ENCODE measurements at places on chromosomes 3 and 15.

- no peak for DNase-seq
Measured at GRCh38 chr3:194386648-194387047, 12.4 kb downstream of the GP5 start.

- no peak for DNase-seq
Measured at GRCh38 chr15:74060251-74060650, 22.1 kb downstream of the GOLGA6A start.

DNA sequence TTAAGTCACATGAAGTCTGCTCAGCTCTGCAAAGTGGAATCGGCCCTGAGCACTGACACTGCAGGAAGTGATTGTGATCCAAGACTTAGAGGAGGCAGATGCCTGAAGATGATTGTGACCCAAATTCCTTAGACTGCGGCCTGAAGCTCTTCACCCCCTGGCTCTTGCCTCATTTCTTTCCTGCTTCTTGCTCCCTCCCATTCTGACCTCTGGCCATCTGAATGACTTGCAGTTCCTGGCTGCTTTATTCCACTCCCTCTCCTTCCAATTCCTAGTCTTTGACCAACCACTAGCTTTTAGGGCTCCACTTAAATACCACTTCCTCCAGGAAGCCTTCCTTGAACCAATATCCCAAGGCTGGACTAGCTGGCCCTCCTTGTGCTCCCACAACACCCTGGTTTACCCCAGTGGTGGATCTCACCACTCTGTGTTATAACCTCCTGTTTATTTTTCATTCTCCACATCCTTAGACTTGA lies 9.9 kb upstream of the EPB42 start:
- DNase-seq, result no peak

DNA sequence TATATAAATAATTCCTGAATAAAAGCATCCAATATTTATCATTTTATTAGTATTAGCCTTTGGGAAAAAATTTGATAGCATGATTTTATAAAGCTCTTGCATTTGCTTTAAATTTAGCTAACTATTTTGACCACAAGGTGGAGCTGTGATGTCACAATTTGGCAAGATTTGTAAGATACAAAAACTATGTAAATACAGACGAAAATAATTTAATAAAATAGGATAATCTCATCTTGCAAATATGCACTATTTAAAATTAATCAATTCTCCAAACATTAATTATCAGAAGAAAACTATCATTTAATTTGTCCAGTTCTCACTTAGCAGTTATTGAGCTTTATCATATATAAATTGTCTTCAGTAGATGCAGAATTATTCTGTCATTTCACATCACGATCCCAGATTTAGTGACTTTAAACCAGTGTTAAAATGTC lies 95.4 kb downstream of the PLOD2 start:
- DNase-seq, result no peak

GRCh38 chr3:58434990-58435389 lies 1.4 kb upstream of the PDHB start:
- DNase-seq, result no peak

- DNase-seq, result no peak
Measured at GRCh38 chr3:127732303-127732702, 59.6 kb downstream of the ABTB1 start.

- DNase-seq, result no peak
Measured at GRCh38 chr3:109257269-109257668, 59.0 kb downstream of the DPPA2 start.

DNA sequence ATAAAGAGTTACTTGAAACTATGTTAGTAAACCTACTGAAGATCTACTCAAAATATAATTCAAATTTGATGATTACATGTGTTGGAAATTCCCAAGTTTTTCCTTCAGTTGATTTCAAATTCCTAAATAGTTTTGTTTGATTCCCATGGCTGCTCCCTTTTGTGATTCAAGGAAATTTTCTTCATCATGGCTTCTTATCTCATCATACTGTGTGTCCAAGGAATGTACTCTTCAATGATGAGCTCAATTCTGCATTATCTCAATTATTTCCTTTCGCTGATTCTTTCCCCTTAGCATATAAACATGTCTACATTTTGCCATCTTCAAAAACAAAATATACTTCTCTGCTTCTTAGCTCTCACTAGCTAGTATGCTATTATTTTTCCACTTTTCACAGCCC lies 460.4 kb upstream of the NAALADL2 start:
- no peak for DNase-seq

- DNase-seq, result no peak
Measured at GRCh38 chr3:134338516-134339261, 35.6 kb downstream of the AMOTL2 start.

GRCh38 chr3:178669022-178669601 lies 132.9 kb downstream of the KCNMB2 start:
- DNase-seq, result no peak

- no peak for DNase-seq
Measured at GRCh38 chr15:31001702-31002101, 10.3 kb upstream of the MTMR10 start.

DNA sequence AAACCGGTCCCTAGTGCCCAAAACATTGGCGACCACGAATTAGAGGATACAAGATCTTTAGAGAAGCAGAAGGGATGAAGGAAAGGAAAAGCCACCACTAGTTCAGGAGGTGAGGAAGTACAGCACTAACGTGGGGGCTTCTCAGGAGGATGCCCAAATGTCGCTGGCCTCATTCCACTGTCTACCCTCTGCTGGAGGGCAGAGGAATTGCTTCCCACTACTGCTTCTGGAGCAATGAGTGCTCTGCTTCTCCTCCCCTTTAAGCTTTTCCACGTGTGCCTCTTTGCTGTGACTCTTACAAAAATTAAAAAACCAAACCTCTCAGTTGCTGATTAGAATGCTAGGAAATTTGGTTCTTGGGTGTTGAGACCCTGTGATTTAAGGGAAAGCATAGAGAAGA lies 281.3 kb downstream of the CLSTN2 start:
- DNase-seq, result no peak

GRCh38 chr3:195003006-195003892 lies 267.7 kb downstream of the XXYLT1 start:
- no peak for DNase-seq

DNA sequence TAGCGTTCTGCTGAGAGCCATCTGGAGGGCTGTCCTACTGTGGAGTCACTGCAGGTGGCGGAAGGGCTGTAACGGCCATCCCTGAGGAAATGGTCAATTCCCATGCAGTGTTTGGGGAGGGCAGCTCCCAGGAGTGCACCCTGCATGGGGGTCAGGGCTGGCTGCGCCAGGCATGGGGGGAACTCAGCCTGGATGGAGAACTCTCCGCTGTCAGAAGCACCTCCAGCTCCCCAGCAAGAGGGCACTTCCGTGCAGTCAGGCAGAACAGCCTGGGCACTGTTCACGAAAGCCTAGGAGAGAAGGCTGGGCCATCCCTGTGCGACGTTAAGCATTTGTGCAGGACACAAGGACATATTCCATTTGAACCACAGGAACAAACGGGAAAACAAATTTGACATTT lies 105.2 kb downstream of the LRIG1 start:
- no peak for DNase-seq

DNA sequence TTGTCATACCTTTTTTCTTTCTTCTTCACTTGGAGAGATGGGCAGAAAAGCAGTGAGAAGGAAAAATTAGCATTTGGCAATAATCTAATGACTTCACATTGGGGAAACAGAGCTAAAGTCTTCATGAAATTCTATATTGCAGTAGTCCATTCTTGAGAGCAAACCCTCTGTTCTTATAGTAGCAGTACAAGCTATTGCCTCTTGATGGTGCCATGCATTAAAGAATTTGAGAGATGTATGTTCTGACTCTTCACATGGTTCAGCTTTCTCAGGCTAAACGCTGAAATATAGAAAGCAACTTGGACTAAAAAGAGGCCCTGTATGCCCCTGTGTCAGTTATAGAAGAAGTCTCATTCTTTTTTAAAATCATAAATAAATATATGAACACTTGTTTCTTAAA lies 36.0 kb downstream of the PHLDB2 start:
- DNase-seq, result no peak

- no peak for DNase-seq
Measured at GRCh38 chr15:34927726-34928125, 41.8 kb downstream of the AQR start.

DNA sequence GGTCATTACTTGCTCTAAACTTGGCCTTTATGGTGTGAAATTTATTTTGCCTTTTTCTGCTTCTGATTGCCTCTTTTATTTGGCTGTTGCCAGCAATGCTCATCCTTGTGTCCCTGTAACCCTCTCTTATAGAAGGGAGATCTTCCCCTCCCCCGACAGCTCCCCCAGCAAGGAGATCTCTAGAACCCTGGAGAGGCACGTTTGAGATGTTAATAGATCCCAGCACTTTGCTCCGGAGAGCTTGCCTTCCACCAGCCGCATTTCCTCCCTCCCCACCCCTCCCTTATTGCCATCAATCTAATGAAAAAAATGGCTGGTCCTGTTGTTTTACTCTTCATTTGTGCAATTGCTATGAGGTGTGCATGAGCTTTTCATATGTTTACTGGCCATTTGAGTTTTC lies 18.2 kb downstream of the TRIM71 start:
- DNase-seq, result no peak

DNA sequence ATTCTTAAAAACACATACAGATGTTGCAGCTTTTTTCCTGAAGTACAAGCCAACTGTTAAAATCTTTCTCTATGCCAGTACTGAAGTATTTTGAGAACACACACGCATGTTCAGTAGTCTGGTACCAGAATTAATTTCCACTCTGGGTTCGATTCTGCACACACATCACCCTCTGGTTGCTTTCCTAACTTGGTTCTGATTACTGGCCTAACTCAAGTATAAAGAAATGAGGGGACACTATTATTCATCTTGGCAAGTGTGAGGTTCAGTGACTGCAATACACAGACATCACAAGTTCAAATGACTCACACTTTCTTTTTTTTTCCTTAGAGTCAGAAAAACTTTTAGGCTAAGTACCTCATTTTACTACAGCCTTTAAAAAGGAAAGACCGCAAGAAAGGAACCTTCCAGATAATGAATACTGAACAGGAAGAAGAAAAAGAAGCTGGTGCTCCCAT lies 37.4 kb upstream of the LDHAL6B start:
- DNase-seq, result no peak

DNA sequence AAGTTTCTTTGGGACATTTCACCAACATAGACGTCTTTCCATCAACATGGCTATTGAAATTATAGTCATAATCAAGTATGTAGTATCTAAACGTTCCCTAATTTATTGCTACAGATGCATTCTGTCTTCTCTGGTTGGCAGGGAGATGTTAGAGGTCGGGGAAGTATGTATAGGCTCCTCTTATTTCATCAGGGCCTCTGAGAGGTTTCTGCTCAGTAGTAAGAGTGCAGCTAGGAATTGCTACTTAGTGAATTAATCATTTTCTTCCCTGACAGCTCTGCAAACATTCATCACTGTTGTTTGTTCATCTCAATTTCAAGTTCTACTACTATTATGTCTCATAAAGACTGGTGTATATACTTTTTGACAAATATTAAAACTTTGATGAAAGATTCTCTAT lies 309.7 kb upstream of the NR2F2 start:
- DNase-seq, result no peak

DNA sequence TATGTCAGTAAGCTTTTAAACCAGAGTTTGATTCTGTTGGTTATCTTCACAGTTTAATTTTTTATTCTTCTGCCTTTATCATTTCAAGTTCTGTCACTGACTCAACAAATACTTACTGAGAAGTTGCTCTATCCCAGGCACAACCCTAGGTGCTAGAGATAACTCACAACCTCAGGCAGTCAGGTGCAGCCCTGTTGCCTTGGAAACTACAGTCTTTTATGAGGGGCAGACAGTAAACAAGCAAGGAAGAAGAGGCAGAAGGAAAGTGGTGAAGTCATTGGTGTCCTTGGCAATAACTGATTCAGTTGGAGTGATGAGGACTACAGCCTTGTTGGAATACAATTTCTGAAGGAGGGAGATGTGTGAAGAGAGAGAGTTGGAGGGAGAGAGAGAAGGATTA lies 142.1 kb upstream of the LRTM1 start:
- DNase-seq, result no peak

GRCh38 chr3:170178651-170179050 lies 2.9 kb downstream of the PHC3 start:
- DNase-seq, result no peak

- no peak for DNase-seq
Measured at GRCh38 chr3:14220933-14221332, 42.3 kb downstream of the LSM3 start.

DNA sequence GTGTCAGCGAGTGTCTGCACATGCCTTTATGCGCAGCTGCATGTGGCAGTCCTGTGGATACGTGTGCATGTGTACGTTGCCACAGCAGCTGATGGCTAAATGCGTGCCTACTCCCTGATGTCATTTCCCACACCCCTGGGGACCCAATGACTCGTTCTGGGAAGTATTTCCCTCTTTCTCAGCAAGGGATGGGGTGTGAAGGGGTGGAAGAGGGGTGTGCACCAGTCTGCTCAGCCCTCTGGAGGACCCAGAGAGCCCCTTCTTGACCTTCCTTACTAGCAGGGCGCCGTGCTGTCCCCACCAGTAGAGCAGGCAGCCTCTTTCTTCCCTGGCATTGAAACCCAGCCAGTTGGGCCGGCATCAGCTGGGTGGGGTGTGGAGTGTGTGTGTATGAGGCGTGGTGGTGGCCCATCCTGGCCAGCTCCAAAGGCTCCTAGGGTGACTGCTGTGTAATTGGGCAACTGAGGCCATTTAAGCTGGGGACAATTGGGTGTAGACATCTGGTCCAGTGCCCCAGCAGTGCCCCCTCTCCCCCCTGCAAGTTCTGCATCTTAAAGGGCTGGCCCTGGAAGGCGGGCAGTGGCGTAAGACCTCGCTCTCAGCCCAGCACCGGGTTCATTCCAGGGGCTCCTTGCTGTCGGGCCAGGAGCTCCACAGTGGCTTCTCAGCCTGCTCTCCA lies 19.2 kb downstream of the SNX33 start:
- DNase-seq, result no peak

GRCh38 chr3:96467639-96468038 lies 346.8 kb upstream of the EPHA6 start:
- DNase-seq, result no peak

GRCh38 chr3:118408431-118408830 lies 626.2 kb downstream of the IGSF11 start:
- no peak for DNase-seq

All from amygdala (tissue), 56 donors.